Stimulated activated CD4-positive, alpha-beta T cell treated with anti-CD3 and anti-CD28 coated beads, Interleukin-15, amount 100 ng/mL, for 1 hour (primary cell): ENCODE measurements at places on chromosomes 6 and 20.

DNA sequence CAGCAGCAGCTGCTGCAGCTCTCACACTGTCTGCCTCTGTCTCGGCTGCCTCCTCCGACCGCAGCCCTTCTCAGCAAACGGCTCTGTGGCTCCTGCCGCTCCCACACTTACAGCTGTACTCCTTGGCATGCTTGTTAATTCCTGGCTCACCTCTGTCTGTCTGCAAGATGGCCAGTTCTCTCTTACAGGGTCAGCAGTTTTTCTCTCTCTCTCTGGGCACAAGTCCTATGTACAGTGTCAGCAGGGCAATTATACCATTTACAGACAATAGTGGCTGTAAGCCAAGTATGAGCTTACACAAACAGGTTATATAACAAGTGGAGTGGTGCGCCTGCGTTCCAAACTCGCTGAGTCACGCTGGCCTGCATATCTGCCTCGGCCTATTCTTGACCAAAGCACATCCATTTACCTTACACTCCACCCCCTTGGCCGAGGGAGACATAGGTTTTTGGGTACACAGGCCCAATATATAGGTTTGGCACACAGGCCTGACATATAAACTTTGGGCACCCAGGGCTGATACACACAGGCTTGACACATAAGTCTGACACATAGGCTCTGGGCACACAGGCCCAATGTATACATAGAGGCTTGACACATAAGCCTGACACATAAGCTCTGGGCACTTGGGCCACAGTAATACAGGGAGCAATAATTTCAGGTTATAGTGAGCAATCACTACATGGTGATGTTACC is 4.4 kb downstream of the ZKSCAN3 start:
- no peak for DNase-seq

GRCh38 chr20:57611586-57612311 is 8.5 kb downstream of the ZBP1 start:
- no peak for DNase-seq

DNA sequence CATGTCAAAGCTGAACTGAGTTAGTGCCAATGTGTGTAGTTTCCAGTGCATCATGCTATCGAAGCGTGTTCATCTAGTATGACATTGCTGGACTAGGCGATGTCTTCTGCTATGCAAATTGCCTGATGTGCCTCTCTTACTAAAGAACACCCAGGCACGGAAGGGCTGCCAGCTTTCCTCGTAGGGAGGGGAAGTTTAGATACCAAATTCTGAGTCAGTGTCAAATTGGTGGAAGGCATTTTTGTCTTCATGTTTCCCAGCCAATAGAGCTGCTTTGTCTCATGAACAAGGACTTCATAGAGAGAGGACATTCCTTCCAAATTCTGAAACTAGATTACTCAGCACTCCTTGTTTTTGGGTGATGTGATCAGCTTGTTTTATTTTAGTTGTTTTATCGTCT is 320.1 kb downstream of the BTBD3 start:
- DNase-seq = no peak

DNA sequence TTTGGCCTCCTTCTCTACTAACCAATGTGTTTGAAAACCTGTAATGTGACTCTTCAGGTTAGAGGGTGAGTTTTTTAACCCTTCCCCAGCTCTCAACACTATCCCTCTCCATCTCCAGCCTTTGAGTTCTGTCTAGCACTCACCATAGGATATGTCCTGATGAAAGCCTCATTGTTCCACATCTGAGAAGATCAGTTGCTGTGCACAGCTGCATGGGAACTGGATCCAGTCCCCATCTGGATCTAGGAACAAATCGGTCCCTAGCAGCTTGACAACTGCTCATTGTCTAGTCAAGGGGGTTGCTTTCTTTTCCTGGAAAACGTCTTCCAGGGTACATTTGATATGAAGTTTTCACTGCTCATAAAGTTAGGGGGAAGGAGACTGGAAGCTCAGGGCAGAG is 45.4 kb upstream of the AGPAT4 start:
- no peak for DNase-seq

GRCh38 chr6:72733045-72733444 is 111.2 kb downstream of the KCNQ5 start:
- no peak for DNase-seq
